ENCODE measurements at places on chromosomes 13 and 19. TPM values are rescaled to one million over a fixed set of nuclear protein-coding genes. Genes with fewer than 3 reads are reported as not detected.

DNA sequence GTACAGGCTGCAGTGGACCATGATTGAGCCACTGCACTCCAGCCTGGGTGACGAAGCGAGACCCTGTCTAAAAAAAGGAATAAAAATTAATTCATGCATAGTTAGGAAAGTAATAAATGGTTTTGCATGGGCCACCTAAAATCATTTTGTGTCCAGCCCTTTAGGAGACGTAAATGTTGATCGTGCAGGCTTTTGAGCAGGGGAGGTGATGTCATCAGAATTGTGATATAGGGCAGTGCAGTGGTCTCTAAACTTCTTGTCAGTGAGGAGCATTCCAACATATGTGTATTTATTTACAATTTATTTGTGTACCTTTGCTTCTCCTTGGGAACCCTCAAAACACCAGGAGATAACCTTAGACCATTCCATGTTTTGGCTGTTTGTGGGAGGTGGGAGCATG lies 3.0 kb downstream of the SMARCA4 start:
- no peak for DNase-seq

- no peak for DNase-seq
Observed at GRCh38 chr13:67278235-67278634, 48.1 kb upstream of the PCDH9 start.

- no peak for DNase-seq
Observed at GRCh38 chr13:29582171-29582570, 13.3 kb downstream of the SLC7A1 start.

- no peak for DNase-seq
Observed at GRCh38 chr13:46296921-46297320, 85.2 kb downstream of the LRRC63 start.

GRCh38 chr13:29943686-29944085 lies 93.3 kb upstream of the UBL3 start:
- no peak for DNase-seq

GRCh38 chr19:19774354-19775033 lies 41.6 kb upstream of the ZNF14 start:
- no peak for DNase-seq

DNA sequence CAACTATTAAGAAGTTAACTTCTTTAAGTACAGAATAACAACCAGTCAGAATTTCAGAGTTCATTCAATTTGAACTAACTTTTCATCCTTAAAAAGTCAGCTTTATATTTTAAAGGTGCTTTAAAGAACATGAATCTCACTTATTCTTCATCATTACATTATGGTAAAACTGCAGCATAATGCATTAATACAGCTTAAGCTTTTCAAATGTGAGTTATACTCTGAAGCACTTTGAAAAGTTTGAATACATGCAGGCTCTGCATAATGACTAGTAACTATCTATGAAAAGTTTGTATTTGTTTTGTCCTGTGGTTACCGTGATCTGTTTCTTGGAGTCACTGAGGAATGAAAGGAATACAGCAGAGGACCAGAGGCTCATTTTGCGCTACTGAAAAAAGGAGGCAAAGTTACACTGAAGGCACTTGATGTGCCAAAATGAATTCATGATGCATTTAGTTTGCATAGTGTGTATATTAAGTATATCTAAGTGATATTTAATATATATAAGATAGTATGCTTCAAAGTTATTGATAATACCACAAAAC lies 4.1 kb downstream of the PCDH17 start:
- no peak for DNase-seq

GRCh38 chr19:54014920-54015560 lies 23.6 kb downstream of the CACNG6 start:
- DNase-seq = no peak

- DNase-seq = no peak
Observed at GRCh38 chr13:20729633-20730585, 26.4 kb downstream of the IL17D start.

DNA sequence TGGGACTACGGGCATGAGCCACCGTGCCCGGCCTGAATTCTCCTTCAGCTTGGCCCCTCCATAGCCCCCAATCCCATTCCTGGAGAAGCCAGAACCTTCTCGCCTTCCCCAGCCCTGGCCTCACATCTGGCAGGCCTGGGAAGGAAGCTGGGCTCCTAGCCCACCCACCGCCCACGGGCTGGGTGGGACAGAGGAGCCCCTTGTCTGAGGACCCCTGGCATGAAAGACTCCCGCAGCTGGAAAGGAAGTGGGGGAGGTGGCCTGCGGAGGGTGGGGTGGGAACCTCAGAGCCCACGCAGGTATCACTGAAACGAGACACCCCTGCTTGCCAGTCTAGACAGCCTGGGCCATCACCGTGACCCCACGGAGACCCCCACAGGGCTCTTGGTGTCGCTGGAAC lies 7.7 kb upstream of the NANOS3 start:
- no peak for DNase-seq

- DNase-seq = no peak
Observed at GRCh38 chr19:43743059-43743458, 11.7 kb downstream of the SMG9 start.

DNA sequence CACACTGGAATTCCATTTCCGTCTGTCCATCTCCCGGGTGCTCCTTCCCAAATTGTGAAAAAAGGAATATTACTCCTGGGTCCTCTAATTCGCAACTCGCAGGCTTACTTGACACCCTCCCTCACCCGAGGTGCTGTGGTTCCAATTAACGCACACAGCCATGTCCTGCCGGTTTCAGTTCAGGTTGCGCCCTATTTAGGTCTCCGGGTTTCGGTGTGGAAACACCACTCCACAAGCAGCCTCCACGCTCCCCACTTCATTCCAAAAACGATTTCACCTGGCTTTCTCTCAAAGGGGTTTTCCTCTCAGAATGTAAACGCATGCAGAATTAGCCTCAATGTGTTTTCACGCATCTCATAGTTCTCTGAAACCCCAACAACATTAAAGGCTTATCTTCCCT lies 37.9 kb downstream of the NAXD start:
- no peak for DNase-seq

GRCh38 chr19:57559404-57560025 lies at the start of gene ZNF550:
Gene ZNF550 (minus strand): TSS chr19:57559863. CDS start chr19:57559682, 181 bp downstream.
- peak; percentile 86 for DNase-seq

- no peak for DNase-seq
Observed at GRCh38 chr13:74202129-74202813, 68.1 kb upstream of the KLF12 start.

- DNase-seq = peak; percentile 64
Observed at GRCh38 chr19:12778017-12778904, 2.9 kb upstream of the HOOK2 start.

- DNase-seq = no peak
Observed at GRCh38 chr13:42312817-42313431, 41.0 kb downstream of the AKAP11 start.

- no peak for DNase-seq
Observed at GRCh38 chr19:12786141-12786870, 5.0 kb upstream of the JUNB start.

GRCh38 chr19:13952931-13953531 lies 722 bp downstream of the DCAF15 start:
- no peak for DNase-seq

GRCh38 chr13:41064493-41064892 lies 3.2 kb downstream of the WBP4 start:
- DNase-seq = no peak

DNA sequence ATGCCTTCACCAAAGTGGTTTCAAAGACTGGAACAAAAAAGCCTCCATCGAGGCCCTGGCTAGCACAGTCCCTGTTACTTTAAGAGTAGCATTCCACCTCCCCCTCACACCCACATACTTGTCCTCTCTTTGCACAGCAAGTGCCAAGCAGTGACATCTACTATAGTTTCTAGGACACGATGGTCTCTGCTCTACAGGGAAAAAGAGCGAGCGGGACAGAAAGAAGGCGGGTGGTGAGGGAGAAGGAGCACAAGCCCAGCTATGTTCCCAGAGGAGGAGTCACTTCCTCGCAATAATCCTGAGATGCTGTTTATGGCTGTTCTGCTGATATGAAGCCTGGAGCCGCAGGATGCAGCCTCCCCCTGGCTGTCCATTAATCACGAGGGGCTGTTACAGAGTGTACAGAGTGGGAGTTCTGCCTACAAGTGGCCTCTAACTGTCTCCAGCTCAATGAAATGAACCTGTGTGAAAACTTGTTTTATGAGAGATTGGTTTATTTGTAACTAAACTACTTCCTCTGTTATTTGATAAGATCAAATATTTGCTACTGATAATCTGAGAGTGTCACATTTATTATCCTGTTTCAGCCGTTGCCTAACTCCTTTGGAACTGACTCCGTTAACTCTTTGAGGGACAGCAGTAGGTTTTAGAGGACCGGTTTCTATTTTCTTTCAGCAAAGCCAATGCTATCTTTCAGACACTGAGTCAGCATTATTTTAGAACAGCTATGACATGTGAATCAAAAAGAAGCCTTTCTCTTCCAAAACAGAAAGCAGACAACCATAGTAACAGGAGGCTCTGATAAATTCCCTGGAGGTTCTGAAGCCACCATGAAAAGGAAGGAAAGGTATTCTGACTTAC lies 208.0 kb downstream of the SPRY2 start:
- DNase-seq = no peak

ARHGEF7 gene
- 69.5 TPM for total RNA-seq

SLC17A7 gene
- total RNA-seq = 0.33 TPM

GRK1 gene
- not detected for total RNA-seq

PEX11G gene
- 0.27 TPM for total RNA-seq

C19orf38 gene
- 3.5 TPM for total RNA-seq

C1QTNF9 gene
- not detected for total RNA-seq

SLC25A41 gene
- total RNA-seq = 0.14 TPM

CYP4F8 gene
- total RNA-seq = not detected

Measured in activated naive CD4-positive, alpha-beta T cell treated with anti-CD3 and anti-CD28 coated beads, Interleukin-2, amount 50 U/mL, for 72 hours (primary cell).